Brain (organoid and tissue), 16 donors: ENCODE measurements at places on chromosomes 6 and 20.

DNA sequence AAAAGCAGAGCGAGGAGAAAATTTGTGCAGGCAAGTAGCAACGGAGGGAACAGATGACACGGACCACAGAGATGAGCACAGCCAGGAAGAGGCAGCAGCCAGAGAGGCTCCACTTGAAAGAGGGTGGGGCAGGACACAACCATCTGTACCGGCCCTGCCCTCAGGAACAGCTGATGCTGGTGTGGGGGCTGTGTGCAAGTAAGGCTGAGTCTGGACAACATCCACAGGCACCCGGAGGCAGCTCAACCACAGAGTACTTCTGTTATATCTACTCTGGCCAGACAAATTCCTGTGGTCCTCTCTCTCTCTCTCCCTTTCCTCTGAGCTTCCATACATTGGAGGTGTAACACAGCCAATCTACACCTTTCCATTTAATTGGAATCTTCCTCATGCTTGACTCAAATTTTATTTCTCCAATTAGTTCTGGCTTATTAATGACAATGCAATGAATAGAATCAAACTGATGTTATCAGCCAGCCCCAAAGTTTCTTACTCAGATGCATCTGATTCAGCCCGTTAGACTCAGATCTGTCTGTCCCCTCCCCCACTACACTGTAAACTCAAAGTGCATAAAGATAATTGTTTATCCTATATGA lies 24.9 kb downstream of the KIF13A start:
- DNase-seq, result no peak

DNA sequence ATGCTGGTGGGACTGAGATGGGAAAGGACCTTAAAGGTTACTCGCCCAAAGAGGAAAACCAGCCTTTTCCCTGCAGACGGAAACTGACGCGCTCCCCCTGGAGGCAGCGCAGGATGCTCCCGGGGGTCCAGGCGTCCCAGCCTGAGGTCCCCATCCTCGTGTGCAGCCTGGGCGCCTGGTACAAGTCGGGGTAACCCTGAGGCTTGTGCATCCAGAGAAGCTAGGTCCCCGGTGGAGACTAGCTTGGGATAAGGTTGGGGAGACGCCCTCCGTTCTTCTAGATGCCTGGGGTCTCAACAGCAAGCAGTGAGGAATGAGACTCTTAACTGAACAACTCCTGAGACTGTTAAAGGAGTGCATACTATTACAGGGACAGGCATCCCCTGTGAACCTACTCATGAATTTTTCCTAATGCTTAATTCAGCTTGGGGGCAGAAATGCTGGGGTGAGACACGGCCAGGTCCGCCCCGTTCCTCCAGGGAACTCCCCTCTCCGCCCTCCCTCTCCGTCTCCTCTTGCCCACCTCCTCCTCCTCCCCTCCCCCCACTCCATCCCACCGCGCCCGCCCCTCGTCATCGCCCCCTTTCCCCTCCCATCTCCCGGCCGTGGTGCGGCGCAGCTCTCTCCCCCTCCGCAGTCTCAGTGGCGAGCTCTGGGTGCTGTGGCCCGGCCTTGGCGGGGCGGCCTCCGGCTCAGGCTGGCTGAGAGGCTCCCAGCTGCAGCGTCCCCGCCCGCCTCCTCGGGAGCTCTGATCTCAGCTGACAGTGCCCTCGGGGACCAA lies at the start of gene PRSS35:
Gene PRSS35 (plus strand): TSS at position 634 of the 781 bp plus-strand sequence. CDS start 10,908 bp downstream, outside the sequence.
- DNase-seq, result peak; percentile 67

DNA sequence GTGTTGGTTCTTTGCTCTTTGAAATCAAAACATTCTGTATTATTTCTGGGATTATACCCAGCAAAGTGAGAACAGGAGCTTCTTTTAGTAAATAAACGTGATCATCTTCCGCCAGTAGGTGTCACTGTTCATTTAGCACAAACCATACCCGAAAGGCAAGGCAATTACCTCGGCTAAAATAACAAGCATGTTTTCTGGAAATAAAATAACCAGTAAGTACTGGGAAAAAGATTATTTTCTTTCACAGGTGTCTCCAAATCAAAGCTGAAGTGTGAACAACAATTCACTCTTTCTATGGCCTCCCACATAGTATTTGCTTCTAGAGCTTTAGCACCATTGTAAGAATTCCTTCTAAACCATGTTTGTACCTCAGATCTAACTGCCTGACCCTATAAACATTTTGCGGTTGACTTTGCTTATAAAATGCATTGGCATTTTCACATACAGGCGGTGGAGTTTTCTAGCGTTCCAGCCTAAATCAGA lies 144.6 kb upstream of the AGPAT4 start:
- peak; percentile 93 for DNase-seq

GRCh38 chr20:32600681-32601237 lies 15.6 kb upstream of the NOL4L start:
- no peak for DNase-seq

GRCh38 chr6:168196385-168196860 lies 117.4 kb upstream of the FRMD1 start:
- no peak for DNase-seq

GRCh38 chr6:164370773-164371172 lies 938.6 kb downstream of the C6orf118 start:
- DNase-seq, result no peak

- DNase-seq, result no peak
Observed at GRCh38 chr6:26502626-26503025, 2.5 kb downstream of the BTN1A1 start.

- no peak for DNase-seq
Observed at GRCh38 chr6:47159763-47160162, 117.6 kb upstream of the ADGRF1 start.

- DNase-seq, result no peak
Observed at GRCh38 chr6:74368746-74369145, 672.7 kb downstream of the CD109 start.

GRCh38 chr6:43328528-43328927 lies 19.9 kb upstream of the CRIP3 start:
- DNase-seq, result no peak
